ENCODE measurements at places on chromosomes 5 and 9.

- H3K36me3 ChIP-seq: peaks cover 26% of the 10 kb centered on the region
- no peaks in the 10 kb centered on the region for H3K4me1 ChIP-seq
- no peak overlapping the region for H3K4me3 ChIP-seq
- no peak overlapping the region for H3K27ac ChIP-seq
- no peak for DNase-seq
Observed at GRCh38 chr9:96014078-96014477, 138.6 kb downstream of the ERCC6L2 start.

- H3K27me3 ChIP-seq: peaks cover 10% of the 10 kb centered on the region
- H3K4me3 ChIP-seq: no peak overlapping the region
- no peak overlapping the region for H3K27ac ChIP-seq
- H3K4me1 ChIP-seq: peaks cover 5% of the 10 kb centered on the region
- H3K36me3 ChIP-seq: no peaks in the 10 kb centered on the region
Observed at GRCh38 chr9:37639109-37639762, 11.5 kb upstream of the FRMPD1 start.

DNA sequence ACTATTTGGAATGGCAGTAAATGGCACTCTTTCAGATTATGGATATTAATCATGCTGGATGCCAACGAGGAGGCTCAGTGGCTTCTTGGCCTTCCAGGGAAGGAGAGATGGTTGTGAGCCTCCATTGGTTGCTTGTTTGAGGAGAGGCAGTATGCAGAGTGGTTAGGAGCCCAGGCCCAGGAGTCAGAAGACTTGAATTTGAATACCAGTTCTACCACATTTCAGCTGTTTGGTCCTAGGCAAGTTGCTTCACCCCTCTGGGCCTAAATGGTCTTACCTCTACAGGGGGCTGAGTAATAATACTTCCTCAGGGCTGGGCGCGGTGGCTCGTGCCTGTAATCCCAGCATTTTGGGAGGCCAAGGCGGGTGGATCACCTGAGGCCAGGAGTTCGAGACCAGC lies 52.5 kb downstream of the COL27A1 start:
- H3K27me3 ChIP-seq: no peaks in the 10 kb centered on the region
- no peak overlapping the region for H3K4me3 ChIP-seq
- H3K27ac ChIP-seq: no peak overlapping the region
- DNase-seq: no peak
- peaks cover 4% of the 10 kb centered on the region for H3K36me3 ChIP-seq

DNA sequence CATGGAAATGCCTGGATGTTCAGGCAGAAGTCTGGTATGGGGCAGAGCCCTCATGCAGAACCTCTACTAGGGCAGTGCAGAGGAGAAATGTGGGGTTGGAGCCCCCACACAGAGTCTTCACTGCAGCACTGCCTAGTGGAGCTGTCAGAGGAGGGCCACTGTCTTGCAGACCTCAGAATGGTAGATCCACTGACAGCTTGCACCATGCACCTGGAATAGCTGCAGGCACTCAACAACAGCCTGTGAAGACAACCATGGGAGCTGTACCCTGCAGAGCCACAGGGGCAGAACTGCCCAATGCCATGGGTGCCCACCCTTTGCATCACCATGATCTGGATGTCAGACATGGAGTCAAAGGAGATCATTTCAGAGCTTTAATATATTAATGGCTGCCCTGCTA lies 36.9 kb downstream of the TRIP13 start:
- no peak for DNase-seq
- no peak overlapping the region for H3K27ac ChIP-seq
- H3K4me1 ChIP-seq: no peaks in the 10 kb centered on the region
- no peaks in the 10 kb centered on the region for H3K36me3 ChIP-seq

DNA sequence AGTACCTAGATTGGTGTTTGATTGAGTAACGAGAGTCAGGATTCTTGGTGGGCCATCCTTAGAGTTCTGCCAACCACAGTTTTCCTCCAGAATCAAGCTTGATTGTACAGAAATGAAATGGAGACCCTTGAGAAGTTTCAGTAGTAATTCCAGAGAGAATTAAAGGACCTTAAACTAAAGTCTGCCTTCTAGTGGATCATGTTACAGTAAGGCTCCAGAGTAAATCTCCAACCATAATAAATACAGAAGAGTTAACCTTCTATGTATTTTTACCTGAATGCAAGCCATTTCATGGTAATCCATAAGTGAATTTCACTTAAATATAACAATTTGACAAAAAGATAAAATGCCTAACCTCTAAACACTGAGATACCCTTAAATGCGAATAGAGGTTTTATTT lies 53.0 kb upstream of the CNTLN start:
- H3K27me3 ChIP-seq: no peaks in the 10 kb centered on the region

GRCh38 chr5:36070687-36071571 lies 4.2 kb upstream of the UGT3A2 start:
- no peak overlapping the region for H3K4me3 ChIP-seq
- no peak for DNase-seq
- H3K27me3 ChIP-seq: peaks cover 10% of the 10 kb centered on the region
- no peaks in the 10 kb centered on the region for H3K36me3 ChIP-seq

DNA sequence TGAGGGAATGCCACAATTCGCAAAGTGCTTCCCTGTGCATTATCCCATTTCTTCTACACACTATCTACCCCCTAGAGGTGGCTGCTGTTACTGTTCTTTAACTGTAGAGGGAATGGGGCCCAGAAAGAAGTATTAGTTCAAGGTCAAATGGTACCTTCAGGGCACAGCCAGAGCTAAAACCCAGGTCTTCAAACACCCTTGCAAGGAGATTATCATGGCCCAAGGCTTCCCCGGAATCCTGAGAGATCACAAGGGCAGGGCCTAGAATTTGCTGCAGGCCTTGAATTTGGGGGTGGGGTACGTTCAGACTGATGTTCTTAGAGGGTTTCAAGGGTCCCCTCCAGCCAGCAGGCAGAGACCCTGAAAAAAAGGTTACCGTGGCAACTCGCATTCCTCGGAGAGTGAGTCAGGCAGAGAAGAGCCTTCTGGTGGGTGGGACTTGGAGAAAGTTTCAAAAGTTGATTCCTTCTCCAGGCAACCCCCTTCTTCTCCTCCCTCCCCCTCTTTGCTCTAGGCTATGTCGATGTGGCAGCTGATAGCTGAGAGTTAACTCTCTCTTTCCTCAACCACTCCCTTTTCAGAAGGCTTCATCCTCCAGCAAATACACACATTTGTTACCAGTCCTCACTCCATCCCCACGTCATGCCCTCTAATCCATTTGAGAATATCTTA lies 1.9 kb downstream of the SPARC start:
- peak overlapping the region; percentile 52 for H3K4me3 ChIP-seq
- no peaks in the 10 kb centered on the region for H3K27me3 ChIP-seq
- DNase-seq: no peak
- H3K36me3 ChIP-seq: peaks cover 31% of the 10 kb centered on the region

DNA sequence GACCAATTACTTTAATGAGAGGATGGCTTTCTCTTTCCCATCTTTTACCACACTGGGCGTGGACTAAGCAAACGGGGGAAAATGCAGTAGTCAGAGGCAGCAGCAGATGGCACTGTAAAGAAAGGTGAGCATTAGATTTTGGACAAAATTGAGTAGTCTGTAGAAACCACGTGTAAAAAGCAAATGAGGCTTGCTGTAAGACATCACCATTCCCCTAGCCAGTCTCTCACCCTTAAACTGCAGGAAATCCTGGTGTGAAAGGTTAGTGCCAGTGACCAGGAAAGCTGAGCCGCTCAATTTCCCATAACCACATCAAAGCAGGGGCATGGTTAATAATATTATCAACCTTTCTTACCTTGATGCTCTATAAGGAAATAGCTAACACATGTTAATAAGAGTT lies 31.8 kb downstream of the SPATA31C2 start:
- no peaks in the 10 kb centered on the region for H3K4me1 ChIP-seq
- no peak for DNase-seq
- H3K27me3 ChIP-seq: no peaks in the 10 kb centered on the region
- H3K36me3 ChIP-seq: no peaks in the 10 kb centered on the region

GRCh38 chr5:89582768-89583339 lies 699.9 kb upstream of the MEF2C start:
- no peak overlapping the region for H3K4me3 ChIP-seq
- H3K27me3 ChIP-seq: no peaks in the 10 kb centered on the region
- peaks cover 21% of the 10 kb centered on the region for H3K4me1 ChIP-seq

GRCh38 chr9:107780960-107781359 lies 291.4 kb upstream of the KLF4 start:
- H3K27ac ChIP-seq: no peak overlapping the region
- no peaks in the 10 kb centered on the region for H3K27me3 ChIP-seq
- no peak for DNase-seq
- no peaks in the 10 kb centered on the region for H3K4me1 ChIP-seq

- H3K36me3 ChIP-seq: no peaks in the 10 kb centered on the region
- no peaks in the 10 kb centered on the region for H3K4me1 ChIP-seq
- H3K4me3 ChIP-seq: no peak overlapping the region
- no peaks in the 10 kb centered on the region for H3K27me3 ChIP-seq
- no peak overlapping the region for H3K27ac ChIP-seq
Observed at GRCh38 chr9:93087971-93088655, 7.9 kb upstream of the CARD19 start.

GRCh38 chr5:124519396-124519795 lies 227.0 kb downstream of the ZNF608 start:
- H3K27ac ChIP-seq: no peak overlapping the region
- no peak for DNase-seq
- H3K4me1 ChIP-seq: no peaks in the 10 kb centered on the region
- H3K27me3 ChIP-seq: no peaks in the 10 kb centered on the region
- no peak overlapping the region for H3K4me3 ChIP-seq

GRCh38 chr5:37495210-37495609 lies 116.1 kb downstream of the WDR70 start:
- peak overlapping the region; percentile 21 for H3K27ac ChIP-seq
- DNase-seq: no peak
- H3K4me1 ChIP-seq: peaks cover 17% of the 10 kb centered on the region
- H3K4me3 ChIP-seq: no peak overlapping the region
- H3K36me3 ChIP-seq: peaks cover 3% of the 10 kb centered on the region

GRCh38 chr5:123044926-123045617 lies 8.5 kb upstream of the PPIC start:
- H3K4me3 ChIP-seq: no peak overlapping the region
- H3K27me3 ChIP-seq: peaks cover 7% of the 10 kb centered on the region
- no peaks in the 10 kb centered on the region for H3K36me3 ChIP-seq
- DNase-seq: no peak

DNA sequence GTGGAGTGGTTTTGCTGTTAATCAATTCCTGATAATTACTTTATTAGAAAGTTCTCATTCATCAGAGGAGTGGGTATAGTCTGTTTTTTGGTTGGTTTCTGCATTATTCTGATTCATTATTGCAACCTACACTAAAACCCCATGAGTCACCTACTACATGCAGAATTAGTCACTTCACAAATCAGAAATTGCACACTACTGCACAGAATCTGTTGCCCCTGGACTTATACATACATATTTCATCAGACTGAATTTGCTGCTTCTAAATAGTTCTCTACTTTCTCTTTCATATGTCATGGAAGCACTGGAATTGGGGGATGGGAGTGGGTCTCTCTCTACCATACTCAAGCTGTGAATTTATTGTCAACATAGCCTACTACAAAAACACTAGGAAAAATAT lies 585.1 kb downstream of the DNAH5 start:
- no peak overlapping the region for H3K4me3 ChIP-seq
- H3K36me3 ChIP-seq: no peaks in the 10 kb centered on the region
- H3K4me1 ChIP-seq: peaks cover 14% of the 10 kb centered on the region
- no peaks in the 10 kb centered on the region for H3K27me3 ChIP-seq

- no peak for DNase-seq
- H3K36me3 ChIP-seq: no peaks in the 10 kb centered on the region
- peaks cover 13% of the 10 kb centered on the region for H3K4me1 ChIP-seq
Observed at GRCh38 chr5:72071906-72072305, 35.4 kb upstream of the MAP1B start.

GRCh38 chr9:121399883-121400607 lies 30.0 kb upstream of the STOM start:
- H3K27me3 ChIP-seq: no peaks in the 10 kb centered on the region
- no peak for DNase-seq
- no peaks in the 10 kb centered on the region for H3K36me3 ChIP-seq
- H3K27ac ChIP-seq: peak overlapping the region; percentile 93
- no peak overlapping the region for H3K4me3 ChIP-seq

- no peaks in the 10 kb centered on the region for H3K36me3 ChIP-seq
- peaks cover 29% of the 10 kb centered on the region for H3K4me1 ChIP-seq
- no peak overlapping the region for H3K27ac ChIP-seq
- no peak for DNase-seq
- H3K4me3 ChIP-seq: no peak overlapping the region
Observed at GRCh38 chr9:33102551-33103210, 26.2 kb upstream of the SMU1 start.
